ENCODE measurements at places on chromosomes 1 and 21.

DNA sequence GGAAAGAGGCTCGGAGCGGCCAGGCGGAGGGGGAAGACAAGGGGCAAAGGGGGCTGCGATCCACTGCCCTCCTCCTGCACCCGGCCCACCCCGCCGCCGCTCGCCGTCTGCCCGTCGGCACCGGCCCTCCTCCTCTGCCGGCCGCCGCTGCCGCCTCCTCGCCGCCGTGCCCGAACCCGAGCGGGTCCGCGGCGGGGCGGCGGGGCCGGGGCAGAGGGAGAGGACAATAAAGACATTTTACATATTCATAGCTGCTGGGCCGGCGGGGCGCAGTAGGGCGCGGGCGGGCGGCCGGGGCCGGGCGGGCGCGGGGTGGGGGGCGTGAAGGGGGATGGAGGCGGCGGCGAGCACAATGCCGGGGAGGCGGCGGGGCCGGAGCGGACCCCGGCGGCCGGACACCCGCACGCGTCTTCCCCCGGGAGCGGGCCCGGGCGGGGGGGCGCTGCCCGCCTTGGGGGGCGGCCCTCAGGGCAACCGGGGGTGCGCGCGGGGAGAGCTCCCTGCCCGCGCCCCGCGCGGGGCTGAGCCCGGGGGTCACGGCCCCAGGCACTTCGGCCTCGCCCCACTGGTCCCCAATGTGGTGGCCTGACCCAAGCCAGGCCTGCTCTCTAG lies 546 bp downstream of the POU2F1 start:
- no peak for DNase-seq

- DNase-seq = no peak
Measured at GRCh38 chr1:74748960-74749359, 16.0 kb downstream of the TYW3 start.

DNA sequence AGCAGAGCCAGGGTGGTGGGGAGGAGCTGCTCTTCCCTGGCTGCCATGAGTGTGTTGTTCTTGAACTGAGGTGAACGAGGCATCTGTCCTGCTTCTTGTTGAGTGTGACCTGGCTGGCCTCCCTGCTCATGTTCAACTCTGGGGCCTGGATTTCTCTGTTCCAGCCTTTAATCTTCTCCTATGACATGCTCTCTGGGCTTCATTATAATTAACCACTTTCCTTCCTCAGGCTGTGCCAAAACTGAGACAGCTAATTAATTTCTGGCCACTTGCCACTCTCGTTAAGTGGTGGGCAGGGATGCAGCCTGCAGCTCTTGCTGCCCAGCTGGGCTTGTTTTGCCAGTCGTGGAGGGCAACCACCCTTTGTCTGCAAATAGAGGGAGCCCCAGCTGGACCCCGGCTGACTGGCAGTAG lies 23.3 kb downstream of the OPRD1 start:
- no peak for DNase-seq

- no peak for DNase-seq
Measured at GRCh38 chr1:182335771-182336566, 55.6 kb downstream of the GLUL start.

- DNase-seq = no peak
Measured at GRCh38 chr1:24425441-24425840, 9.8 kb downstream of the NIPAL3 start.

DNA sequence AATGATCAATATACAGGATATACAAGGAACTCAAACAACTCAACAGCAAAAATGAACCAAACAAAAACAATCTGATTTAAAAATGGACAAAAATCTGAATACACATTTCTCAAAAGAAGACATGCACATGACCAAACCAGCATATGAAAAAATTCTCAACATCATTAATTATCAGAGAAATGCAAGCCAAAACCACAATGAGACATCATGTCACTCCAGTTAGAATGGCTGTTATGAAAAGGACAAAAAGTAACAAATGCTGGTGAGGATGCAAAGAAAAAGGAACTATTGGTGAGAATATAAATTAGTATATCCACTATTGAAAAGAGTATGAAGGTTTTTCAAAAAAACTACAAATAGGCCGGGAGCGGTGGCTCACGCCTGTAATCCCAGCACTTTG lies 42.0 kb downstream of the FCRL3 start:
- no peak for DNase-seq

DNA sequence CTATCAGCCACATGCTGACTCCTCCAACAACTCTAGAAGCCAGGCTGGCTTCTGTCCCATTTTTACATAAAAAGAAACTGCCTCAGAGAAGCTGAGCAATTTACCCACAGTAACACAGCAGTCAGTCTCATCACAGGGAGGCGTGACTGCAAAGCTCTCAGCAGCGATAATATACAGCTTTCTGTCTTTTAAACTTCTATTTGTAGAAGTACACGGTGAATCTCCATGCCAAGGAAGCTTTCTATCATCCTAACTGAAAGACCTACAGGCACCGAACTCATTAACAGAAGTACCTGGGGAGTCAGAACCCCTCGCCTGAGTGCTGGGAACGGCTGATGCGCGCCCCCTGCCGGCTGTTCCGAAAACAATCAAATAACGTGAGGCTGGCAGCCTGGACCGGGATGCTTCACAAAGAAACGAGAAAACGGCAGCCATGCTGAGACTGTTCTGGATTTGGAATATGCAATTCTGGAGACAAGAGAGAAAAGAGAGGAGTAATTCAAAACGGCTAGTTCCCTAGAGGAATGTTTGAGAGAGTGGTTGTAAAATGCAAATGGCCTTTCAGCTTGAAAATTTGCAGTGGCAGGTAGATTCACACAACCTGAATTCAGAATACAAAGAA lies 43.5 kb upstream of the RAB4A start:
- DNase-seq = peak; percentile 80

- DNase-seq = no peak
Measured at GRCh38 chr1:180927348-180927747, 14.7 kb downstream of the KIAA1614 start.

DNA sequence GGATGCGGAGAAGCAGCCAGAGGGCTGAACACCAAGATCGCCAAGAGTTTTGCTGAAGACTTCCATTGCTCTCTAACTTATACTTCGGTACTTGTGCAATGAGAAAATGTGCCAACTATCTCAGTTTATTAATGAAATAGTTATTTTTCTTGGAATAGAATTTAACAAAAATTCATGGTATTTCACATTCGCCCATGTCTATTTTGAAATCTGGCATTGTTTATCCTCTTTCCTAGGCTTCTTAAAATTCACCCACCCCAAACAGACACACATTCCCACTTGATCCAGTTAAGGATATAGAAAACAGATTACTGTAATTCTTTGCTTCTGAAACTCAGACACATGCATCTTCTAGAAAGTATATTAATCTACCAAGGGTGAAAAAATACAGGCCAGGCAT lies 56.3 kb upstream of the ADAMTS5 start:
- no peak for DNase-seq

DNA sequence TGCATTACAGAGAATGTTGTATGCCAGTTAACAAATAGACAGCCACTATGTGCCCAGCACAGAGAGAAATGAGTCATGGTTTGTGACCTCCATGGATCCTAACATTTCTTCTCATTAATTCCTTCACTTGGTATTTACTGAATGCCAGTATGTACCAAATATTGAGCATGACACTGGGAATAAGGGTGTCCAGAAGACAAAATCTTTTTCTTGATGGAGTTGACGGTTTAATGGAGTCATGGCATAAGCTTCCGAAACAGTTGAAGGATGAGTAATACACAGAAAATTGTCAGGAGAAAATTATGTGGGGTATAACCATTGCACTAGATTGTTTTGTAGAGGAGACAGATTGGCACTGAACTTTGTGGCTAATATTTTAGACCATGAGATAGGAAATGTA lies 36.9 kb downstream of the PTGFR start:
- DNase-seq = no peak

DNA sequence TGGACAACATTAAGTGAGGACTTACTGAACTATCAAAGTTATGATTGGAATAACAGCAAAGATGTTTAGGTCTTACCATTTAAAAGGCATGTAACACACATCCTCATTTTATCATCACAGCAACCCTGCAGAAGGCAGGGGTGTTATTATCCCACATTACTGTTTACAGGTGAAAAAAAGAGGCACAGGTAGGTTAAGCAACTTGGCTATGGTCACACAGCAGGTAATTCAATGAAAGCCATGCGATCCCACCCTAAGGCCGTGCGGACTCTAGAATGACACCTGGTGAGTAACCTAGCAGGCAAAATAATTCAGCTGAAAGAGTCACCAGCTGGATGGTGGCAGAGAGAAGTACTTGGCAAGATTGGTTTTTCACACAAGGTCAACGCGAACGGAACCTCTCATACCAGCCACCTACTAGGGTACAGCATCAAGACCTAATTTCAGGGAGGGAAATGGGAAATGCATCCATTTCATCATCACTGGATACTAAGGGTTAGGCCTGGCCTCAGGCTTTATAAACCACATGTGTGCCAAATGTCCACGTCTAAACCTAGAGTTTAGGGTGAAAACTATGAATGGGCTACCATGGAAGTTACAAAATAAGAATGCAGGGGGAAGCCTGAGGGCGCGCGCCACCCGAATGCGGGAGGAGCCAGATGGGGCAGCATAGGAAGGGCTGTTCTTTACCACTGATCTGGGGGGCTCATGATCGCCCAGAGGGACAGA lies 85.3 kb downstream of the SLC66A1 start:
- DNase-seq = no peak

- DNase-seq = no peak
Measured at GRCh38 chr1:91651661-91652071, 151.0 kb downstream of the CDC7 start.

DNA sequence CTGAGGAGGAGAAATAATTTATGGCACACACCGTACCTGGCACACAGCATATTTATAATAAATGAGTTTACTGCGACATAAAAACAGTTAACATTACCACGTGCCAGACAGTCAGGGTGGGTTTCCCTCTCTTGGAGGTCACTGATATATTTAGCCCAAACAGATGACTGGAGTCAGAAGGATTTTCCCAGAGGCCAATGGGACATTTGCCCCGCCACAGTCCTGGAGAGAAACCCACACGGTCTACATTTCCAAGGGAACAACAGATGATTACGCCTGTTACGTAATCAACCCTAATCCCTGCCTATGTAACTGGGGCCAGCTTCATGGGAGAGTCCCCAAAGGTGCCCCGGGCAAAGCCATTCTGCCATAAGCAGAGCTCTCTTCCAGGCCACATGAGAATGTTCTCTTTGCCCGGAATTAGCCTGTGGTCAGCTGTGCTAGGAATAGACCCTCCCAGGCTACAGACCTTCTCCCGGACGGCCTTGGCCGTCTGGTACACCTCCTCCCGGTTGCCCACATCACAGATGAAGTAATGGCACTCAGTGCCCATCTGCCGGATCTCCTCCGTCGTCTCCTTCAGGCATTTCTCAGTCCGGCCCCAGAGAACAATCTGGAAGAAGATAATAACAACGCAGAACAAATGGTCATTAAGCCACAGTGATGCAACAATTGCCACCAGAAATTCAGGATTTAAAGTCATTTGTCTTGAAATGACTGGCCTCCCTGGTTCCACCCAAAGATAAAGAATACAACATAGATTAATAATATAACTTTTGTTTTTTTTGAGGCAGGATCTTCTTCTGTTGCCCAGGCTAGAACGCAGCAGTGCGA lies 37.7 kb downstream of the DHRS3 start:
- DNase-seq = no peak

- peak; percentile 64 for DNase-seq
Measured at GRCh38 chr1:6127587-6128163, 52.4 kb downstream of the CHD5 start.

DNA sequence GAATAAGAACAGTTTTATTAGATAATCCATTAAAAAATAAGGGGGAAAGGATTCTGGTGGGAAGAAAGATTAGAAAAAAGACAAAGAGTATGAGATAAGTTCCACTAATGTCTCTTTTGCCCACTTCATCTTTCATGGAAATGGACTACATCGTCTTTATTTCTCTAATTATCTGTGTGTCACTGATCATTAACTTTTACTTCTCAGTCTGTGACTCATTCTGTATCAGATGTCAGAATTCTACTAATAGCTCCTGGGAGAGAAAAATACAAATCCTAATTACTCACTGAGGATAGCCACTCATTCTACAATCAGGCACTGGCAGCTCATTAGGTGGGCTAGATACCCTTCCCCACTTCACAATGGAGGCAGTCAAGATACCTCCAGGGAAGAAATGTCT lies 41.7 kb downstream of the ILDR2 start:
- no peak for DNase-seq

- no peak for DNase-seq
Measured at GRCh38 chr1:112702420-112703261, 4.3 kb downstream of the RHOC start.

GRCh38 chr1:190172651-190173430 lies 304.8 kb downstream of the BRINP3 start:
- DNase-seq = no peak

GRCh38 chr1:204837440-204838084 lies 33.1 kb upstream of the NFASC start:
- no peak for DNase-seq

GRCh38 chr1:200258447-200259375 lies 151.1 kb downstream of the ZNF281 start:
- DNase-seq = no peak

- DNase-seq = no peak
Measured at GRCh38 chr1:154222918-154223317, 2.2 kb downstream of the UBAP2L start.

GRCh38 chr1:170675865-170676264 lies 11.9 kb downstream of the PRRX1 start:
- DNase-seq = no peak

- DNase-seq = no peak
Measured at GRCh38 chr1:19435851-19436455, 49.4 kb downstream of the CAPZB start.

DNA sequence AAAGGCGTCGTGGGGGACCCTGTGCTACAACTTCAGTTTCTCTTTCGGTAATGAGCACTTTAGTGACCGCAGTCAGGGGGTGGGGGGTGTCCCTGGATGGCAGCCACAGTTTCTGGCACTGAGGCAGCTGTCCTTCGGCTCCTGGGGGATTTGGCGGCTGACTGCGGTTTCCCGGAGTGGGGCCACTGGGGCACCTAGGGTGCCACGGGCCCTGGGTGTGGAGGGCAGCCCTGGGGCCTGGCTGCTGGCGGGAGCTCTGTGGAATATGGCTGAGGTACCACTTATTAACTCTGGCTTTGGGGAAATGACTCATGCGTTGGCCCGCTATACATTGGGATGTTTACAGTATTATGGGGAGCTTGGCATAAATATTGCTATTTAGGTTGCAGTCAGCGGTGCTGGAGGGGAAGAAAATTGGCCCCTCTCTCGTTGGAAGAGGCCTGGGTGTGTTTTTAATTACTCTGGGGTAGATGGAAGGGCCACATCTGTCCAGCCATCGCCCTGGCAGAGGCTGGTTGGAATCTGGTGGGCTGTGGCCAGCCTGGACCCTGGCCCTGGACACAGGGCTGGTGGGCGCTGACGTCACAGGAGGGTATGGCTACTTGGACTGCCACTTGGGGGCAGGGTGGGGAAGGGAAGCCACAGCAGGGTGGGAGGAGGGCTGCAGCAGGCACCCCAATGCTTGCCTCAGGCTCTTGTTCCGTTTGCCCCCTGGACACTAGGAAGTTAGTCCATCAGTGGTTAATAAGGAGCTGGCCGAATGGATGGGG lies 2.0 kb downstream of the EPHB2 start:
- peak; percentile 16 for DNase-seq

GRCh38 chr1:10152709-10153284 lies 57.6 kb upstream of the KIF1B start:
- DNase-seq = peak; percentile 14

Measured in stimulated activated CD4-positive, alpha-beta T cell treated with anti-CD3 and anti-CD28 coated beads, Interleukin-4, amount 100 ng/mL, for 4 hours (primary cell).